ENCODE measurements at places on chromosomes 16 and 17.

- DNase-seq: peak; percentile 86
Measured at GRCh38 chr17:47650525-47651522, 1.1 kb downstream of the KPNB1 start.

DNA sequence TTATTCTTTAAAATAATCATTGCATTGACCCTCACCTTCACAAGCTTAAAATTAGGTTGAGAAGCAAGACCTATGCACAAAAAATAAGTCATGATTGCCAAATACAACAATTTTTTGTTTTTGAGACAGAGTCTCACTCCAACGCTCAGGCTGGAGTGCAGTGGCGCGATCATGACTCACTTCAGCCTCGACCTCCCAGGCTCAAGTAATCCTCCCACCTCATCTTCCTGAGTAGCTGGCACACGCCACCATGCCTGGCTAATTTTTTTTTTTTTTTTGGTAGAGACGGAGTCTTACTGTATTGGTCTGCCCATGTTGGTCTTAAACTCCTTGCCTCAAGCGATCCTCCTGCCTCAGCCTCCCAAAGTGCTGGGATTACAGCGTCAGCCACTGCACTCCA lies 24.2 kb downstream of the ZNF652 start:
- no peak for DNase-seq

GRCh38 chr17:13182450-13182849 lies 164.6 kb upstream of the ELAC2 start:
- no peak for DNase-seq

- no peak for DNase-seq
Measured at GRCh38 chr17:2157081-2157480, 102.2 kb downstream of the HIC1 start.
